ENCODE measurements at places on chromosomes 16 and 17.

GRCh38 chr16:12679660-12680272 lies 123.9 kb downstream of the CPPED1 start:
- no peaks in the 10 kb centered on the region for H3K27me3 ChIP-seq
- H3K4me1 ChIP-seq: no peaks in the 10 kb centered on the region
- H3K4me3 ChIP-seq: no peak overlapping the region
- H3K36me3 ChIP-seq: no peaks in the 10 kb centered on the region
- DNase-seq: no peak

DNA sequence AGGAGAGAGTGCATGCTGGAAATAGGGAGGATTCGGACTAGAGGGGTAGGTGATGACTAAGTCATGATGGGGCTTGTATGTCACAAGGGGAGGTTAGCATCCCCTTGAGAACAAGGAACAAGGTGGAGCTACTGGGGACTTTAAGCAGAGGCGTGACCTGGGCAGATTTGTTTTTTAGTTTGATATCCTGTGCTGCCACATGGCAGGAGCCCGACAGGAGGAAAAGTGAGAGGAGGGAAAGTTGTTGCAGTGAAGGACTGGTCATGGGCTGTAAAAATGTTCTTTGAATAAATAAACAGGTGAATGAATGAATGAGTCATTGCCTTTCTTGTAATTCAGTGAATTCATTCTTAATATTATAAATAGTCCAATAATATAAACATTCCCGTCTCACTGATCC lies 365.1 kb upstream of the CDH5 start:
- H3K27me3 ChIP-seq: peaks cover 2% of the 10 kb centered on the region
- H3K4me3 ChIP-seq: no peak overlapping the region
- H3K36me3 ChIP-seq: no peaks in the 10 kb centered on the region
- DNase-seq: no peak

DNA sequence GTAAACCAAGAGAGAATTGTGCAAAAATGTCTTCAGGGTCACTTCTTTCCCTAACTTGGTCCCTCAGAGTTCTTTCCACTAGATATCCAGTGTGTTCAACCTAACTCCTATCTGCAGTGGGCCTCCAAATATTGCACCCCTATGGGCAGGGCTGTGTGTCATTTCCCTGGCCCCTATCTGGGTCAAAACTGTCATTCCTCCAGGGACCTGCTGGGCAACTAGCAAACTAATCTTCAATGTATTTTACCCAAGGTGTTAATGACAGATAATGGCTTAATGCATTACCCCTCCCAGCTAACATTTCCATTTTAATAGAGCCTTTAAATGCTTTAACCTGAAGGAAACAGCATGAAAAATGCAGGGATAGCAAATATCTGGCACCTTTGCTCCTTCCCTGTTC lies 25.8 kb upstream of the SKAP1 start:
- no peak overlapping the region for H3K27ac ChIP-seq
- H3K36me3 ChIP-seq: no peaks in the 10 kb centered on the region
- peaks cover 2% of the 10 kb centered on the region for H3K4me1 ChIP-seq

DNA sequence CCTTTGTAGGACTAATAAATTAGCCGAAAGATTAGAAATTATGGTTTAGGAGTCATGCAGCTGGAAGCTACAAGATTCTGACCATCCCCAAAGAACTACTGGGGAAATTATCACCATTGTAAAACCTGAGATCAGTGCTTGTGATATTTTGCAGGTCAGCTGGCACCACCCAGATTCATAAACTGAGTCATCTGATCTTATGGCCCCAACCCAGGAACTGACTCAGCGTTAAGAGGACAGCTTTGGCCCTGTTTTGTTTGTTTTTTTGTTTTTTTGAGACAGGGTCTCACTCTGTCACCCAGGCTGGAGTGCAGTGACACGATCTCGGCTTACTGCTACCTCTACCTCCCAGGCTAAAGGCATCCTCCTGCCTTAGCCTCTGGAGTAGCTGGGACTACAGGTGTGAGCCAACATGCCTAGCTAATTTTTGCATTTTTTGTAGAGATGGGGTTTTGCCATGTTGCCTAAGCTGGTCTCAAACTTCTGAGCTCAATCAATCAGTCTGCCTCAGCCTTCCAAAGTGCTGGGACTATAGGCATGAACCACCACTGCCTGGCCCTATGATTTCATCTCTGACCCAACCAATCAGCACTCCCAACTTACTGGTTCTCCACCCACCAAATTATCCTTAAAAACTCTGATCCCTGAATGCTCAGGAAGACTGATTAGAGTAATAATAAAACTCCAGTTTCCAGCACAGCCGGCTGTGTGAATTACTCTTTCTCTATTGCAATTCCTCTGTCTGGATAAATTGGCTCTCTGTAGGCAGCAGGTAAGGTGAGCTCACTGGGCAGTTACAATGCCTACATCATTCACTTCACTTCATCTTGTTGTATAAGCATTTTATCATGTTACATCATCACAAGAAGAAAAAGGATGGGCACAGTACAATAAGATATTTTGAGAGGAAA lies 79.4 kb upstream of the KSR1 start:
- H3K4me3 ChIP-seq: no peak overlapping the region
- DNase-seq: no peak
- no peaks in the 10 kb centered on the region for H3K36me3 ChIP-seq
- H3K4me1 ChIP-seq: peaks cover 18% of the 10 kb centered on the region
- H3K27me3 ChIP-seq: no peaks in the 10 kb centered on the region

DNA sequence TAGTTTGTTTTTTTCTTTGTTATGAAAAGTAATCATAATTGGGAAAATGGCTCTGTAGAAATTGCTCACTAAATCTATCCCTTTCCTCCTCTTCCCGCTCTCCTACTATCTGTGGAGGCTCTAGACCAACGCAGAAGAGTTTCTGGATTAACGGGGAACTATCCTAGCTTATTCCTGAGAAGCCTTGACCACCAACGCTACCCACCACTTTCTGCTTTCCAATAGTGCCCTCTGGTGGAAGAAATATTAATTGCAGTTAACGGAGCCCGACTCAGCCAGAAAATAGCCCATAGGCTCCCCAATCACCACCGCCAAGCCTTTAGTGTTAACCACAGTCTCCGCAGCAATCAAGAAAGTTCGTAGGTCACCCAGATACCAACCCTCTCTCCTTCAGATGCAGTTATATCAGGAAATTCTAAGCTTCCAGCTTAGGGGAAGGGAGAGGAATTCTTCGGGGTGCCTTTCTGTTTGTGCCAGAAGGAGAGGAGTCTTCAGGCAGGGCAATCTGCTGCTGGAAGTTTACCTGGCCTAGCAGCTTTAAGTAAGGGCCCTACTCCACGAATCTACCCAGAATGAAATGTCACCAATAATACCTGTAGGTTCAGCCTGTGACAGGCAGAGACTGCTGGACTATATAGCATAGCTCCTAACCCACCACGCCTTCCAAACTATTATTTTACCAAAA lies 23.0 kb upstream of the NSRP1 start:
- peak; percentile 71 for DNase-seq
- H3K4me3 ChIP-seq: no peak overlapping the region
- H3K36me3 ChIP-seq: no peaks in the 10 kb centered on the region
- H3K27me3 ChIP-seq: no peaks in the 10 kb centered on the region
- H3K27ac ChIP-seq: no peak overlapping the region
- peaks cover 8% of the 10 kb centered on the region for H3K4me1 ChIP-seq

DNA sequence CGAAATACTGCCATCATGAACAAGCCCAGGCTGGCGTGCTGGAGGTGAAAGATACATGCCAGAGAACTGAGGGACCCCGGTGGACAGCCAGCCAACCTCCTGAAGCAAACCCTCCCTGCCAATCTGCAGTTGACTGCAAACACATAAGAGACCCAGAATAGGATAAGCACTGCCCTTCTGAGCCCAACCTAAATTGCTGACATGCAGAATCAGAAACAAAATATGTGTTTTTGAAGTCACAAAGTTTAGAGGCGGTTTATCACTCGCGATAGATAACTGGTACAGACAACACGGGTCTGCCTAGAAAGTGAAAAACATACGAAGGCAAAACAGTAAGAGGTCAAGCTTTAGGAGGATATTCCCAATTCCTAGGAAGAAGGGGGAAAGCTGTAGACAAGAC lies 14.6 kb downstream of the TOX3 start:
- no peaks in the 10 kb centered on the region for H3K4me1 ChIP-seq
- H3K36me3 ChIP-seq: no peaks in the 10 kb centered on the region
- H3K27ac ChIP-seq: no peak overlapping the region

- H3K27me3 ChIP-seq: no peaks in the 10 kb centered on the region
- DNase-seq: no peak
- no peaks in the 10 kb centered on the region for H3K36me3 ChIP-seq
- peaks cover 15% of the 10 kb centered on the region for H3K4me1 ChIP-seq
These were observed 21.5 kb upstream of the KCNJ16 start for GRCh38 chr17:70053241-70054234.

DNA sequence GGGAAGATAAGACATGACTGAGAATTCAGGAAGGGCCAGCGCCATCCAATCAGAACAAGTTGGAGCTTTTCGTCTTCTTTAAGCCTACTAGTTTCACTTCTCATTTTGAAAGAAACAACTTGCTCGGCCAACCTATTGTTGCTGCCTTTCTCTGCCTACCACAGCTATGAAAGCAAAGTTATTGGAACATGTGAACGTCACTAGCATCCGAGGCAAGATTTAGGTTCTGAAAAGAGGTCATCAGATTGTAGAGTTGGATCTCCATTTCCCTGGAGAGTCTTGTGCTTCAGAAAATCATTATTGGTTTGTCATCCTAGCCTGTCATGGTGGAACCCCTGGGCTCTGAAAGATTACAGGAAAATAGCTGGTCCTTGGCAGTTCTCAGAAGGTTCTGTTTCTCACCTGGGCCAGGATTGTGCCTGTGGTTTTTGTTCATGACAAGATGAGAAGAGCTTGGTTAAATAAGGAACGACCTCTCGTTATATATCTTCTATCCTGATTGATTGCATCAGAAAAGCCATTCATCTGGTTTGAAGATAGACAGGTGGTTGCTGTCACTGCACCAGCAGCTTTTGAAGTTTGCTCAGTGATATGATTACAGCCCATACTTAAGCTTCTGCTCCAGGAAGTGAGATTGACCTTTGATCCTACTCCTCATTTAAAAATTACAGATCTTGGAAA lies 25.3 kb downstream of the CDH13 start:
- DNase-seq: no peak
- peaks cover 32% of the 10 kb centered on the region for H3K4me1 ChIP-seq
- no peaks in the 10 kb centered on the region for H3K27me3 ChIP-seq
- no peak overlapping the region for H3K27ac ChIP-seq

DNA sequence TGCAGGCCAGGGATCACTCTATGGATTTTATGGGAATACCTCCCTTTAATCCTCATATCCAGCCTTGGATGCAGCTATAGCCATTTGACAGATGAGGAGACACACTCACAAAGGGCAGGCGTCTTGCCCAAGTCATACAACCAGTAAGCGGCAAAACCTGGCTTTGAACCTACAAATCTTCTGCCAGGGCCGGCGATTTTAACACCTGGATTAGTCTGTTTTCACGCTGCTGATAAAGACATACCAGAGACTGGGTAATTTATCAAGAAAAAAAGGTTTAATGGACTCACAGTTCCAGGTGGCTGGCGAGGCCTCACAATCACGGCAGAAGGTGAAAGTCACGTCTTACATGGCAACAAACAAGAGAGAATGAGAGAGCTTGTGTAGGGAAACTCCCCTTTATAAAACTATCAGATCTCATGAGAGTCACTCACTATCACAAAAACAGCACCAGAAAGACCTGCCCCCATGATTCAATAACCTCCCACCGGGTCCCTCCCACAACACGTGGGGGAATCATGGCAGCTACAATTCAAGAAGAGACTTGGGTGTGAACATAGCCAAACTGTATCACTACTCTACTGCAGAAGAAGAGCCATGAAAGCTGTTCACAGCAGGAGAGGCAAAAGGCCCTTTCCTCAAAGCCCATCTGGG lies 67.5 kb downstream of the XYLT1 start:
- no peak for DNase-seq
- H3K4me3 ChIP-seq: no peak overlapping the region
- peaks cover 22% of the 10 kb centered on the region for H3K4me1 ChIP-seq
- H3K27ac ChIP-seq: no peak overlapping the region

DNA sequence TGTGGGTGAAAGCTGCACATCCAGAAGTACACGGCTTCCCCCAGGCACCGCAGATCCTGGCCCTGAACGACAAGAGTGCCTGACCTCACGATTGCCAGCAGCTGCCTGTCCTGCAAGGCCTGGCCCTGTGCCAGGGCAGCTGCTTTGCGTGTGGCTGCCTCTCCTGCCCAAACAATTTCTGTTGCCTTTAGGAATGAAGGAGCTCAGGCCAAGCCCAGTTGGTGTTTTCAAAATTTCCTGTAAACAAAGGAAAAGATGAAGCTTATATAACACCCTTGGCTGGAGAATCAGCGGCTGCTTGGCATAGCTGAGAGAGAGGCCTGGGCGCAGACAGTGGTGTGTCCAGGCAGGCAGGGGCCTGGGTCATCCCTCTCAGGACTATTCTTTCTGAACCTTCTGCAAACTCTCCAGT lies 11.7 kb upstream of the SLC47A2 start:
- H3K4me3 ChIP-seq: no peak overlapping the region
- H3K36me3 ChIP-seq: no peaks in the 10 kb centered on the region
- no peaks in the 10 kb centered on the region for H3K27me3 ChIP-seq
- DNase-seq: peak; percentile 95
- peaks cover 58% of the 10 kb centered on the region for H3K4me1 ChIP-seq

GRCh38 chr17:66073384-66073783 lies 118.5 kb downstream of the CEP112 start:
- DNase-seq: no peak
- H3K27me3 ChIP-seq: no peaks in the 10 kb centered on the region
- H3K36me3 ChIP-seq: no peaks in the 10 kb centered on the region
- H3K4me3 ChIP-seq: no peak overlapping the region
- H3K4me1 ChIP-seq: no peaks in the 10 kb centered on the region

DNA sequence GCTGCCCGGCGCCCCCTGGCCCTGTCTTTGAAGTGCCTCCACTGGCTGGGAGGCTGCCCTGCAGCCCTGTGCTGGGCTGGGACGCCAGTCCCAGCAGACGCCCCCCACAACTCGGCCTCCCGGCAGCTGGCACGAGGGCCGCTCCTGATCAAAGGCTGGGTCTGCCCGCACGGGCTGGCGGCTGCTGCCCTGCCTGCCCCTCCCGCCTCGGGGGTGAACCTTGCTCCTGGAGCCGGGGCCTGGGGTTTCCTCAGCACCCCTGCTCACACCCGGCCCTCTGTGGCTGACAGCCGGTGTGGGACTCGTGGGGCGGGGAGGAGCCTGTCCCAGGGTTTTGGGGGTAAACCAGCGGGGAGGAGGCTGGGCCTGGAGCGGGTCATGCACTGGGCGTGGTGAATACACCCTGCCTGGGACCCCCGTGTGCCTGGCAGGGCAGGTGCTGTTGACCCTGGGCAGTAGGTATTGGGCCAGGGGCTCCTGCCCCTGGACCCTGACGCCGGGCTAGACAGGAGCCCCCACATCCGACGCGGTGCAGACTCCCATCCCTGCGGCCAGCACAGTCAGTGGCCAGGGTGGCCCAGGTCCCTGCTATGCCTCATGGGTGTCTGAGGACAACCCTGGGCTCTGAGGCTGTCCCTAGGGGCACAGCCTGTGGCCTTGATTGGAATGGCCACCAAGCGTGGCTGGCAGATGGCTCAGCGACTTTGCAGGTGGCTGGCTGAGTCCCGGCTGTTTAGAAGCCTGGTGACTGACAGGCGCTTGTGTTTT lies 21.7 kb downstream of the CENPX start:
- H3K36me3 ChIP-seq: peaks cover 15% of the 10 kb centered on the region
- no peak overlapping the region for H3K27ac ChIP-seq
- DNase-seq: peak; percentile 63
- no peak overlapping the region for H3K4me3 ChIP-seq

GRCh38 chr17:53950858-53951250 lies 128.1 kb downstream of the KIF2B start:
- no peak overlapping the region for H3K4me3 ChIP-seq
- no peak overlapping the region for H3K27ac ChIP-seq
- no peaks in the 10 kb centered on the region for H3K36me3 ChIP-seq
- H3K4me1 ChIP-seq: no peaks in the 10 kb centered on the region
- no peak for DNase-seq

Data from muscle of leg (tissue), 16 donors.